PC-3 (cell line): ENCODE measurements at places on chromosomes 6 and 20. TPM values are rescaled to one million over a fixed set of nuclear protein-coding genes. Genes with fewer than 3 reads are reported as not detected.

DNA sequence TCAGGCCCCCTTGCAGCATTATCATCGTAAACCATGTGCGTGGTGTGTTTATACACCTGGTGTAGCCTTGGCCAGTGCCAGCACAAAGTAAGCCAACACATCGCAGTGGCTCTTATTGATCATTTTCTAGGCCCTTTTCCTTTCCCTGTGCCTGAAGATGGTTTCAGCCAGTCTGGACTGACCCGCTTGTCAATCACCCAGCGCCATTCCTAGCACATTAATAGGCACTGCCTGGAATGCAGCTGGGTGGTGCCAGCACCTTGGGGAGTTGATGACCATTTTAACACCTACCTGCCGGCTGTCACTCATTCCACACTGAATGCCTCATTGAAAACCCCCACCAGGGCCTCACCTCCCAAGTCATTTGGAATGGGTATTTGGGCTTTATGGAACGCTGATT, 4.9 kb upstream of the UQCC2 start:
- DNase-seq, result no peak
- no peaks in the 10 kb centered on the region for H3K27me3 ChIP-seq
- no peak overlapping the region for H3K4me3 ChIP-seq
- no peaks in the 10 kb centered on the region for H3K36me3 ChIP-seq
- H3K27ac ChIP-seq, result no peak overlapping the region
- H3K4me1 ChIP-seq, result peaks cover 27% of the 10 kb centered on the region

- no peaks in the 10 kb centered on the region for H3K36me3 ChIP-seq
- H3K27me3 ChIP-seq, result no peaks in the 10 kb centered on the region
- peak overlapping the region; percentile 31 for H3K4me3 ChIP-seq
- H3K4me1 ChIP-seq, result peaks cover 48% of the 10 kb centered on the region
- peak; percentile 80 for DNase-seq
- peak overlapping the region; percentile 94 for H3K27ac ChIP-seq
Measured at GRCh38 chr6:52724406-52725121, 38.7 kb downstream of the GSTA2 start.

DNA sequence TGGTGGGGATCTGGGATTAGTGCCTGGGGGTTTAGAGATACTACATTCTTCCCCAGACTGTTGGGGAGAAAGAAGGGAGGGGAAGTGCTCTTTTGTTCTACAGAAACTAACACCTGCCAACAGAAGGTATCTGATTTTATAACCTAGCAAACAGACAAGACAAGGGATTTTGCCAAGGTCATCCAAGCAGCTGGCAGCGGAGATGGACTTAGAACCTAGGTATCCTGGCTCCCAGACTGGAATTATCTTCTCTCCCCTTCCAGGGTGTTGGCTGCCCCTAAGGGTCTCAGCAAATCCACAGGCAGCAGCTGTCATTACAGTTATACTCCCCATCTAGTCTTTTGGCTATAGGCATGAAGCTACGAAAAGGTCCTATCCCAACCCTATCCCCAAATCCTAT, 8.4 kb downstream of the SDC4 start:
- H3K4me1 ChIP-seq, result peaks cover 91% of the 10 kb centered on the region
- H3K4me3 ChIP-seq, result no peak overlapping the region
- no peak overlapping the region for H3K27ac ChIP-seq
- peaks cover 40% of the 10 kb centered on the region for H3K36me3 ChIP-seq
- H3K27me3 ChIP-seq, result no peaks in the 10 kb centered on the region

DNA sequence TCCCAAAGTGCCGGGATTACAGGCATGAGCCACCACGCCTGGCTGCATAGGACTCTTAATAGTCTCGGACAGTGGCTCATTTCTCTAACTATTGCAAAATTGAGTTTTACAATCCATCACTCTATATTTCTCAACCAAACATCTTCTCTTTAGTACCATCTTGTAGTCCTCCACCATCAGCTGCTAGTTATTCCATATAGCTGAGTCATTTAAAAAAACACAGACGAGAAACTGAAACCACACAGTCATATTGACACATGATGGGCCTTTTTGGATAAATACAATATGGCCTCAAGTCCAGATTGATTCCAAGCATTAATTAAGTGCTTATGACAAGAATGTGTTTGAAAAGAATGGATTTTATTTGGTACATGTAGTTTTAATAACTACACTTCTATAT, 599.1 kb downstream of the MEI4 start:
- no peak for DNase-seq
- no peaks in the 10 kb centered on the region for H3K27me3 ChIP-seq
- no peaks in the 10 kb centered on the region for H3K4me1 ChIP-seq
- H3K4me3 ChIP-seq, result no peak overlapping the region
- H3K36me3 ChIP-seq, result no peaks in the 10 kb centered on the region

- H3K27me3 ChIP-seq, result no peaks in the 10 kb centered on the region
- no peaks in the 10 kb centered on the region for H3K36me3 ChIP-seq
- H3K4me1 ChIP-seq, result no peaks in the 10 kb centered on the region
- DNase-seq, result no peak
Measured at GRCh38 chr6:48068278-48069251, 42.4 kb downstream of the PTCHD4 start.

DNA sequence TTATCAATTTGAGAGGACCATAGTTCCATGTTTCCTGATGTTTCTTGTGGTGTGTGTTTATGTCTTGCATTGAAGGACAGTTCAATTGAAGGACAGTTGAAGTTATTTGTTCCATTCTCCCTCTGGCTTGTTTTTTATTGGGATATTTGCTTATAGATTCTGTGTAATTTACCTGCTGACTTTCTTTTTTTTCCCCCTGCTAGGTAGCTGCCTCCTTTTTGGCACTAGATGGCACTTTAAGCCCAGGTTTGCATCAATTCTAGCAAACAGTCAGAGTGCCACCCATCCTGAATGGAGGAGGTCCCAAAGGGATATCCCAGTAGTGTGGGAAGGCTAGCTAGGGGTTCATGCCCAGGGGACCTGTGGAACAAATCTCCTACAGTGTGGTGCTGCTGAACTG, 78.1 kb downstream of the CFAP61 start:
- H3K27ac ChIP-seq, result no peak overlapping the region
- H3K27me3 ChIP-seq, result no peaks in the 10 kb centered on the region; the same call in 1 of the 2 replicates
- no peak overlapping the region for H3K4me3 ChIP-seq
- DNase-seq, result peak; percentile 71

DNA sequence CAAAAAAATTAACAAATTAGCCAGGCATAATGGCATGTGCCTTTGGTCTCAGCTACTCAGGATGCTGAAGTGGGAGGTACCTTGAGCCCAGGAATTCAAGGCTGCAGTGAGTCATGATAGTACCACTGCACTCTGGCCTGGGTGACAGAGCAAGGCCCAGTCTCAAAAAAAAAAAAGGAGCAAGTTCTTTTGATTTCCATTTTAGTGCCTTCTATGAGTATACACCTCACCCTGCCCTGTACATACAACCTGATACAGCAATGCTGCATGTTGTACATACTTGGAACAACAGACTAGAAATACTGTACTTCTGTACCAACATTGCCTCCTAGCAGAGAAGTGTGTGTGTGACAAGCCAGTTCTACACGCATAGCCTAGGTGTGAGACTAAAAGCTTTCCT, 97.3 kb upstream of the CARMIL1 start:
- H3K27ac ChIP-seq, result no peak overlapping the region
- no peaks in the 10 kb centered on the region for H3K27me3 ChIP-seq
- no peaks in the 10 kb centered on the region for H3K36me3 ChIP-seq
- DNase-seq, result peak; percentile 41

DNA sequence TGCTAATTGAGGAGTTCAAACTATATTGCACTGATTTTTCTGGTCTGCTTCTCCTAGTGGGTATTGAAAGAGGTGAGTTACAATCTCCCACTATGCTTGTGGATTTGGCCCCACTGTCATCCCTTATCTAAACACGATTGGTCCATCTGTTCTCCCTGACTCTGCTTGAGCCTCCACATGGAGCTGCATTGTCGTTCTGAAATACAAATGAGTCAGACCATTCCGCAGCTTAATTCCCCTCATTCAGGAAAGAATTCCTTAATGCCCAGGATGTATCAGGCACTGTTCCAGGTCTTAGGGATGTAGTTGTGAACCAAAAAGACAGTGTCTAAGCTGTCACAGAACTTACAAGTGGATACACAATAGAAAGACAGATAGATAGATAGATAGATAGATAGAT, 461.9 kb downstream of the QKI start:
- H3K4me3 ChIP-seq, result no peak overlapping the region
- no peak overlapping the region for H3K27ac ChIP-seq
- no peak for DNase-seq
- no peaks in the 10 kb centered on the region for H3K36me3 ChIP-seq
- no peaks in the 10 kb centered on the region for H3K4me1 ChIP-seq
- H3K27me3 ChIP-seq, result no peaks in the 10 kb centered on the region

DNA sequence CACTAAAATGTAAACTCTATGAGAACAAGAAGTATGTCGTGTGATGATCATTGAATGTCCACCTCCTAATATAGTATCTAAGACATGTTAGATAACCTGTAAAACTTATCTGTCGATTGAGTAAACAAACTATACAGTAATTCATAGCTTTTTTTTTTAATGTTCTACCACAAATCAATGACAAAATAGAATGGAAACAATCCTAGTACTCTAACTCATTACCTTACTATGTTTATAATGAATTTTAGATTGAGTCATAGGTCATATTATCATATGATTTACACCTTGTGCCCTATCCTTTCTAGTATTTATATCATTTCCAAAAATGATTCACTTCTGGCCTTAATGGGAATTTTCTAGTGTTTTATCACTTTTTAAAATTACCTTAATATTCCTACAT, 6.1 kb downstream of the VTA1 start:
- peaks cover 22% of the 10 kb centered on the region for H3K4me1 ChIP-seq
- no peaks in the 10 kb centered on the region for H3K27me3 ChIP-seq
- no peaks in the 10 kb centered on the region for H3K36me3 ChIP-seq

- no peaks in the 10 kb centered on the region for H3K27me3 ChIP-seq
- DNase-seq, result peak; percentile 50
- peak overlapping the region; percentile 81 for H3K4me3 ChIP-seq
Measured at GRCh38 chr6:136791296-136792094, 782 bp downstream of the MAP3K5 start.

BMP5 gene
- total RNA-seq, result not detected in 2 replicates

DNA sequence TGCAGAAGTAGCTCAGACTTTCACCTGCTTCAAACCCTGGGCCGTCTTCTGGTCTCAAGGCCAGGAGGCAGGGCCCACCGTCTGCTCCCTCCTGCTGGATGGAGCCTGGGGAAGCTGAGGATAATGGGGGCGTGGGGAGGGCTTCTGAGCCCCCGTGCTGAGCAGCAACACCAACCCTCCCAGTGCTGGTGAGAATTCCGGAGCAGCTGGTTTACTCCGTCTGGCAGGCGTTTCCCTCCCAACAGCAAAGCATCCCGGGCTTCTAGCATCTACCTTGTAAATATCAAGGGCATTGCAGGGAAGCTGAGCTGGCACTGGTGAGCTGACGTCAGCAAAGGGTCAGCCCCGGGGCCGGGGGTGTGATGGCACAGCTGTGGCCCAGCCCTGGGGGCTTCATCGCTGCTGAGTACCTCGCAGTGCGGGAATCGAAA, 16.8 kb upstream of the CHRNA4 start:
- H3K27ac ChIP-seq, result no peak overlapping the region
- peaks cover 22% of the 10 kb centered on the region for H3K27me3 ChIP-seq
- H3K36me3 ChIP-seq, result no peaks in the 10 kb centered on the region
- no peaks in the 10 kb centered on the region for H3K4me1 ChIP-seq
- DNase-seq, result no peak

DNA sequence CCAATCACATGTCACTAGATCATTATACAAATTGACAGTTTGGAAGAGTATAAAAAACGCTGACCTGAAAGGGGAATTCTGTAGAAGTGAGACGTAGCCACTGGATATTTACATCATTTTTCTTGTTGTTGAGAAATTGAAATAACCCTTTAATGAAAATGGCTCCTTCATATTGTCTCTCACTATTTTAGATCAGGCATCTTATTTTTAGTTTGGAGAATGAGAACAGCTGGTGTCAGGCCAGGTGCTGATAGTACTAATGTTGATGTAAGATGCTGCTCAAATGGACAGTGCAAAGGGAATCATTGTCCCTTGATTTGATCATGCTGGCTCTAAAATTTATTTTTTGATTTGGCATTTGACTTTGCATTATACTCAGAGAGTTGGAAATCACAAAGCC, 17.4 kb downstream of the NKAIN2 start:
- H3K27ac ChIP-seq, result no peak overlapping the region
- no peak for DNase-seq
- 0 out of 2 replicates have a peak, but pooled peaks cover 4% of the 10 kb centered on the region for H3K27me3 ChIP-seq

DNA sequence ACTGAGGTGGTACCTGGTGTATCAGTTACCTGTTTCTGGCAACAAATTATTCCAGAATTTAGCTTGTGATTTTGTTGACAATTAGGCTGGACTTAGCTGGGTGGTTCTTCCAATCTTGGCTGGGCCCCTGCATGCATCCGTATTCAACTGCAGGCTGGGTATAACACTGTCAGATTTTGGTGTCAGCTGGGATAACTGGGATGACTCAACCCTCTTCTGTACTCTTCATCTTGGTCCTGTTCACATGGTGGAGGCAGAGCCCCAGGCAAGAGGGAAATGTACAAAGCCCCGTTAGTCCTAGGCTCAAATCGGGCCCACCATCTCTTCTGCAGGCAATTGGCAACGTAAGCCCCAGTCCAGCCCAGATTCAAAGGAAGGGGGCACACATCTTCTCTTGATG, 89.2 kb downstream of the PHACTR3 start:
- no peaks in the 10 kb centered on the region for H3K36me3 ChIP-seq
- H3K4me1 ChIP-seq, result no peaks in the 10 kb centered on the region
- no peak overlapping the region for H3K27ac ChIP-seq
- no peak overlapping the region for H3K4me3 ChIP-seq
- no peak for DNase-seq

- H3K27ac ChIP-seq, result no peak overlapping the region
- no peak for DNase-seq
- no peaks in the 10 kb centered on the region; the same call in 1 of the 2 replicates for H3K27me3 ChIP-seq
- H3K4me1 ChIP-seq, result no peaks in the 10 kb centered on the region
Measured at GRCh38 chr6:146583966-146584365, 14.8 kb upstream of the ADGB start.
